Body of pancreas (tissue), 4 donors: ENCODE measurements at places on chromosomes 3 and 15. TPM values are rescaled to one million over a fixed set of nuclear protein-coding genes. Genes with fewer than 3 reads are reported as not detected.

Gene ALDH1L1
- total RNA-seq: 54.7 TPM

DNA sequence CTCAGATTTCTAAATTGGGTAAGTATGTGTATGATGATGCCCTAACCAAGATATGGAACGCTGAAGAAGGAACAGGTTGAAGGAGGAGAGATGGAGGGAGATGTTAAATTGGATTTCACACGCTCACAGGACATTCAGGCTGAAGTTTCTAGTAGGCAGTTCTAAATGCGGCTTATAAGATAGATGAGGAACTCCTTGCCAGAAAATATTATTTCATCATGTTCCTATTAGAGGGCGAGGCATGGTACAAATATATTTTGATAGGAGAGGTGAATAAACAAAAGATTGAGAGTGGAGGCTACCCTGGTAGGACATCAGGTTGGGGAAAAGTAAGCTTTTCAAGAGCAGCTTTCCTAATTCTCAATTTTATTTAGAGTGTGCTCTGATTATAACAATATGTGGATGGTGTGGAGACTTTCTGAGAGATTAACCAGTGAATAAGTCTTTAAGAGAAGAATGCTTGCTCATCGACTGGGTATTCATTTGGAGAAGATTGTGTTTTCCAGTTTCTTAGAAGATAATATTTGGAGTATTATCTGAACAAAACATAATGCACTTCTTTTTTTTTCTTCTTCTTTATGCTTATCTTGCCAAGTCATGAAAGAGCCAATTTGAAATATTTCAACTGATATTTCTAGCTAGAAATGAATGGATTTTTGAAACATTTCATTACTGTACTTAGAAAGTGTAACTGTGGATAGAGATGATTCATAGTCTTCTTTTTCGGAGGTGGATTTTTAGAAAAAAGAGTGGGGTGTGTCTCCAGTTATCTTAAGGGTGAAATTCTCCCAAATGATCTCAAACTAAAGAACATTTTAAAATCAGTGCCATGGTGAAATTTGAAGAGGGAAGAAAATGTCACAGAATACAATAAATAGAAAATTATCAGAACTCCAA lies 88.5 kb downstream of the B3GALNT1 start:
- no peak for DNase-seq

Gene GP5
- not detected for total RNA-seq

- no peak for DNase-seq
These were observed 573.8 kb upstream of the NAALADL2 start for GRCh38 chr3:174285242-174285864.

- no peak for DNase-seq
These were observed 472.7 kb upstream of the ARL6 start for GRCh38 chr3:97291901-97292300.

DNA sequence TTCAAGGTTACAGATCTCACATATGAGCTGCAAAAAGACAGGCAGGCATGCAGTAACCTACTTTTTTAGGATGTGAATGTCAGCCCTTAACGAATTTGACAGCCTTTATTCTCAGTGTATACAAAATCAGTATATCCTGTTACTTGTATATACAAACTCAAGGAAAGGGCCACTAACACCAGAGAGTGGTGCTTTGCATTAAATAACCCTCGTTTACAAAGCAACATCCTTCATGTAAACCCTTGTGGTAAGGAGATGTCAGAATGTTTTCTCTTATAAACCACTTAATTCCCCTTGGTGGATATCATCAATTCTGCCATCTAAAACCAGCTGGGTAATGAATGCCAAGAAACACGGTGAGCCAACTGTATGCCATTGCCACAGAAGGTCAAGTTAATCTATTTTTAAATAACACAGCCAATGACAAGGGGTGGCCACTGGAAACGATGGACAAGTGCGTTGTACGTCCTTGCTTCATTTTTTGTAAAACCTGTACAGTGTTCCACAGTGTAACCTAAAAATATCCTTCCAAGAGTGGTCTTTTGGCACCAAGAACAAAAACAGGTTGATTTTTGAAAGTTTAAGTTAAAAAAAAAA lies 7.5 kb downstream of the MAGI1 start:
- DNase-seq: no peak

Gene CYP19A1
- 0.26 TPM for total RNA-seq

Gene LMOD3
- total RNA-seq: 0.33 TPM

DNA sequence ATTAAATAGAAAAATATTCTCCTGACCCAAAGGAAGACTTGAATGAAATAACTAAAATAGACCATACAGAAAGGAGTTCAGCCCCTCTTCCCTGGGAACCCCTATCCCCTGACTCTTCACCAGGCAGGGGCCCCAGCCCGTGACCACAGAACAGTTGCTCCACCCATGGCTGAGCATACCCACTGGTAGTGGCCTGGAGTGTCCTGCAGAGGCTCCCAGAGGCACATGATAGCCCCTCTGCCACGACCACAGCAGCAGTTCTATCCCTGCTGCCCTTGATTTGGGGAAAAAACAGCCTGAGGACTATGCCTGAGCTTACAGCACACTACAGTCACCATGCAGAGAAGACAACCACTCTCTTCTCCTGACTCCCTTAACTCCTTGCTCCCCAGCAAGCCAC lies 31.8 kb downstream of the TTC14 start:
- no peak for DNase-seq
